Activated naive CD8-positive, alpha-beta T cell treated with anti-CD3 and anti-CD28 coated beads, Interleukin-2, amount 50 U/mL, for 16 hours (primary cell): ENCODE measurements at places on chromosomes 7 and 10.

- DNase-seq = no peak
Observed at GRCh38 chr10:57983281-57983791, 284.4 kb downstream of the IPMK start.

GRCh38 chr10:86946213-86947155 lies 10.9 kb downstream of the MMRN2 start:
- no peak for DNase-seq

DNA sequence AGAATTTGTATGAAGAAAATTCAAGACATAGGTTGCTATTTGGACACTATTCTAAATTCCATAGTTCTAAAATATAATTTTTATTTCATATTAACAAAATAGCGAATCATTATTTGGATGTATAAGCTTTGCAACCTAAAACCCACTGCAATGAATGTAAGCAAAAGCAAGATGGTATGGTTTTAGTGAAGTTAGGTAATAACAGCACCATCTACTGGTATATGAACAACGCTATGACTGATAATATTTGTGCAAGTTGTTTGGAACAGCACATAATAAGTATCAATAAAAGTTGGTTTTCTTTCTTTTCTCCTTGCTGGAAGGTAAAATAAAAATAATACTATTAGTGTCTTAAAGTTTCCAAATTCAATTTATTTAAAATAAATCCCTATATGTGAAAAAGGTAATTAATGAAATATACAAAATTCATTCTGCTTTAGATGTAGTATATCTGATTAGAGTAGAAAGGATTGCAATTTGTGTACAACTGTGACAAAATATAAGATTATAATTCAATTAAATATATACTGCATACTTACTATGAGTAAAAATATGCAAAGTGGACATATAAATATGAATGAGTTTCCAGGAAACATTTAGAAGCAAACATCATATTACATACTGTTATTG lies 79.0 kb upstream of the LSM8 start:
- DNase-seq = no peak

- DNase-seq = peak; percentile 17
Observed at GRCh38 chr7:97104719-97105238, 12.7 kb upstream of the SDHAF3 start.

DNA sequence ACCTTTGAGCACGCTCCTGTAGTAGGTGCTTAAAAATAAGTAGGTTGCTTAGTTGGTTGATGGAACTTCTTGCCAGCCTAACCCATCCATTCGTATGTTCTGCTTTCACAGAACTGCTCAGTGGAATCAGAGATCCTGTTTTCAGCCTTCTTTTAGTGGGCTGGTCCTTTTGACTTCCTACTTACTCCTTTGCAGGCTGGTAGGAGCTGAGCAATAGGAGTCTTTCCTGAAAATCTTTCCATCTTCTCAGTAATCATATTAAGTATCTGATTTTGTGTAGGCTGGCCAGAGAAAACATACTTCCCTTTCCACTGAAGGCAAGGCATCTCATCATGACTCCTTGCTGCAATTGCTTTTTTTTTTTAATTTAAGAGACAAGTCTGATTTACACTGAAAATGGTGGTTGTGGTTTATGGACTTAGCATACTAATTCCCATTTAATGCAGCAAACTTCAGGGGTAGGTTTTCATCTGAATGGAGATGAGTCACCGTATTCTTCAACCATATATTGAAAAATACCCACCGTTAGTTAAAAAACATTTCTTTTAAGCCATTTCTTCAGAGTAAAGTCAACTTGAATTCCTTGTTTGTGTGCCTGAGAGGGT lies 208.0 kb downstream of the ZNF365 start:
- DNase-seq = no peak

DNA sequence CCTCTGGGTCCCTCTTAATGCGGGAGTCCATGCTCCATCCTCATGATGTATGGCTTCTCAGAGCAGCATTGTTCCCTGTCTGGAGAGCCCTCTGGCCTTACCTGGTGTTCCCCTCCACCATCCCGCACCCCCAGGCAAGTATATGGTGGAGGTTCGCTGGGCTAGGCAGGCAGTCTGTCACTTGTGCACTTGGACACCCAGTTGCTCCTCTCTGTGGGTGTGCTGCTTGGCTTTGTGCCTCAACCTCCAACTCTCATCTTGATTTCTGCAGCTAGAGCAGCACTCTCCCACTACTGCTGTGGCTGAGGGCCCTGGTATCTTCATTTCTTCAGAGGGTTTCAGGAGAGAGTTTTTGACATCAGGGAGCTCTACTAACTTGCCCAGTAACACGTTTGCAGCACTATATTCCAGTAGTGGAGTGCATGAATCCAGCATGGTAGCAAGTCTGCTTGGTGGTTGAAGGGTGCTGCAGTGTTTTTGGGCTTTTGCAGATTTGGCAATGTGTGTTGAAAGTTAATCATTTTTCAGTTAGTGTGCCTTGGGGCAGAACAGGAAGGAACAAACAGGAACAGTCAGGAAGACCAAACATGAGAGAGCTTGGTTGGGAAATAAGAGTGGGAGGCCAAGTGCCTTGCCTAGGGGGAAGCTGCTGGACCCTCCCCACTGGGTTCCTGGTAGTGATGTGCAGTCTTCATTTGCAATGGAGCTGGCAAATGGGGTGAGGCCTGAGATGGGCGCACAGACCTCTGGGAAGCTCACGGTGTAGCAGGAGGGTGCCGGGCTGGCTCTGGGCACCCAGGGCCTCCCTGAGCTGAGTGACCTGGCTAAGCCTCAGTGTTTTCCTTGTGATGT lies 37.4 kb downstream of the TSPAN14 start:
- no peak for DNase-seq

DNA sequence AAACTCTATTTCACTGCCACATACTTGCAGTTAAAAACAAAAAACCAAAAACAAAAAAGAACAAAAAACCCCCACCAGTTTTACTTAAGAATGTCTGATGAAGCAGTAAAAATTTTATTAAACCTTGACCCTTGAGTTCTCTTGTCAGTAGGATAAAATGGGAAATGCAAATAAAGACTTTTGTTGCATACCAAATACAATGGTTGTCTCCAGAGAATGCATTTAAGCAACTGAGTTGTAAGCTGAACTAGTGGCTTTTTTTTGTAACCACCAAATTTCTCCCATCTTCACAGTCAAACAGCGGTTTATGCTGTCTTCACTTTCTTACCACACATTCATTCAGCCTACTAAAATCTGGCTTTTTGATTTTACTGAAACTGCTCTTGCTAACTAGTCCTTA lies 3.1 kb downstream of the SYPL1 start:
- DNase-seq = no peak
